ENCODE measurements at places on chromosomes 1 and 21. TPM values are rescaled to one million over a fixed set of nuclear protein-coding genes. Genes with fewer than 3 reads are reported as not detected.
A peak's percentile ranks its signal among the peaks of the same experiment; 100 is the strongest.

GRCh38 chr1:178847396-178847849, 23.5 kb downstream of the ANGPTL1 start:
- no peak for DNase-seq

DNA sequence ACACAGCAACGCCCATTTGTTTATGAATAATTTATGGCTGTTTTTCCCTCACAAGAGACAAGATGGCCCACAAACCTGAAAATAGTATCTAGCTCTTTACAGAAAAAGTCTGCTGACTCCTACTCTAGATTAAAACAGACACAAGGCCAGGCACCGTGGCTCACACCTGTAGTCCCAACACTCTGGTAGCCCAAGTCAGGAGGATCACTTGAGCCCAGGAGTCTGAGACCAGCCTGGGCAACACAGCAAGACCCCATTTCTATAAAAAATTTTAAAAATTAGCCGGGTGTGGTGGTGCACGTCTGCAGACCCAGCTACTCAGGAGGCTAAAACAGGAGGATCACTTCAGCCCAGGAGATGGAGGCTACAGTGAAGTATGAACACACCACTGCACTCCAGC, 34.6 kb downstream of the LUZP1 start:
- DNase-seq = no peak

DNA sequence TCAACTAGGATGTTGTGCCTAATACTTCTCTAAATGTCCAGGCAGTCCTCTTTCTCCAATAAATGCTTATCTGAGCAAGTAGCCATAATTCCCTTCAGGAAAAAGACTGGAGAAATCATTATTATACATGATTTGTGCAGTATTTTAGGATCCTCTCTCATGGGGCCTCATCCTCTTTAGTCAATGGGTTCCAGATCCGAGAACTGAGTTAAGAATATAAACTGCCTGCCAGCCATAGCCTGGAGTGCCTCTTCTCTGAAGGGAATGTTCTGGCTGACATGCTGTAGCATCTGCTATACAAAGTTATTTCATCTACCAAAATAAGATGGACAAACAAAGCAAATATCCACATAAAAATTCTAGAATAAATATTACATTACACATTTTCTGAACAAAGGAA, 334.0 kb upstream of the PRMT6 start:
- no peak for DNase-seq

SERINC2 gene
- 23.6 TPM for total RNA-seq

TCHH gene
- 0.38 TPM for total RNA-seq

GRCh38 chr1:20376880-20377494, 86.3 kb downstream of the VWA5B1 start:
- peak; percentile 77 for DNase-seq

DNA sequence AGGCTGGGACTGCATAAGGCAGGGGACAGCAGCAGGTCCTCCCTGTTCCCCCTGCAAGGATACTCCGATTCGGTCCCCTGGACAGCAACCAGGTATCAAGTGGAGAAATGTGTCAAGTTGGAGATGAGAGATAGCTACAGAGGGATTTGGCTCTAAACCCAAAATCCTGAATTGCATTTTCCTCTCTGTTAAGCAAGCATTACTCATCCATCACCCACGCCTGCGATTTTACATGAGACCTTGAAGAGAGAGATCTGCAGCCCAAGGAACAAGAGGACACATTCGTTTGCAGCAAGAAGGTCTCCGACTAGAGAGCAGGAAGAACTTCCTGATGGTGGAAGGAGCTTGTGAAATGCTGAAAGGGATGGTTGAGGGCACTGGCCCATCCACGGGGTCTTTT, 21.9 kb downstream of the SYT2 start:
- no peak for DNase-seq

GRCh38 chr1:34408011-34408410, 231.3 kb downstream of the C1orf94 start:
- DNase-seq = no peak

C1orf53 gene
- 2.4 TPM for total RNA-seq

CFHR3 gene
- not detected for total RNA-seq

RGSL1 gene
- not detected for total RNA-seq

PPP2R5A gene
- 25.5 TPM for total RNA-seq

DNA sequence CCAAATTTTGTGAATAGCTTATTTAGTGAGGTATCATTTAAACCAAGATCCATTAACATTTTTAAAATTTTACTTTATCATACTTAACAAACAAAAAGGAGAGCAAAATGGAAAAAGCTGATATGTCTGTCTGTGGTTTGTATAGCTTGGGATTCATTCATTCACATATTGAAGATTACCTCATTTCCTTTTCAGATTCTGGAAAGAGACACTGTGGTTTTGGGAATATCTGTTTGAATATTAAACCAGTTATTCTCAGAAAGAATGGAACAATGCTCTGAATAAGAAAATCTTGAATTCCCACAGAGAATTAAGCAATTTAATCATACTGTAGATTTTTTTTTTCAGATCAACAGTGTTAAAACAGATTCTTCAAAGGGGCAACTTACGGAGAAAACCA, 93.8 kb upstream of the PRDX6 start:
- DNase-seq = no peak

DNA sequence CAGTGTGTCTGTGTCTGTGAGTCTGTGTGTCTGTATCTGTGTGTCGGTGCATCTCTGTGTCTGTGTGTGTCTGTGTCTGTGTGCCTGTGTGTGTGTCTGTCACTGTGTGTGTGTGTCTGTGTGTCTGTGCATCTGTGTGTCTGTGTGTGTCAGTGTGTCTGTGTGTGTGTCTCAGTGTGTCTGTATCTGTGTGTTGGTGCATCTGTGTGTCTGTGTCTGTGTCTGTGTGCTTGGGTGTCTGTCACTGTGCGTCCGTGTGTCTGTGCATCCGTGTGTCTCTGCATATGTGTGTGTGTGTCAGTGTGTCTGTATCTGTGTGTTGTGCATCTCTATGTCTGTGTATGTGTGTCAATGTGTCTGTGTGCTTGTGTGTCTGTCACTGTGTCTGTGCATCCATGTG, 44.7 kb upstream of the POFUT2 start:
- DNase-seq = no peak

GRCh38 chr1:21021311-21021710, 155.4 kb downstream of the EIF4G3 start:
- DNase-seq = no peak

GADD45A gene
- 46.5 TPM for total RNA-seq

- no peak for DNase-seq
These were observed 91.5 kb downstream of the SPATA46 start for GRCh38 chr1:162285149-162285561.

DNA sequence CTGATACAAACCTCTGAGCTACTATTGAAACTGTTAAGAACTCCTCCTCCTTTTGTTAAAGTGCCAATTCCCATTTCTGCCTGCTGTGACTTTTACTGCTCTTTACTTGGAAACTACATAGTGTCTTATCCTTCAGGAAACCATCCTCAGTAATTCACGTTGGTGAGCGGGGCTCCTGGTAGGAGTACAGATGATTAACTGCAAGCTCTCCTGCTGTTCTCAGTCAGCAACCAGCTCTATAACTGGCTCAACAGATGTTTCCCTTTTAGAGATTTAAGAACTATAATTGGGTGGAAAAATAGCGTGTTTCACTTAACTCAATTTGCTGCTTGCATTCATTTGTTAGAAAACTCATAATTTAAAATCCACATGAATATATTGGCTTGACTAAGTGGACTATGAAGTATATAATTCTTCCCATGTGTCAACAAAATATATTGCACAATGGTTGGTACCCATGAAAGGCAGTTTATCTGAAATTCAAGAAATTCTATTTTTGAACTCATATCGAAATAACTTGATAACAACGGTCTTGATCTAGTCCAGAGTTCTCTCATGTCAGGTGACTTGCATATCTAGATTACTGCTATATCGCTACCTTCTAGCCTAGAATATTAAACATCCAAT, 574.0 kb downstream of the KCNT2 start:
- no peak for DNase-seq

MATN1 gene
- 1.7 TPM for total RNA-seq

- DNase-seq = no peak
These were observed 45.5 kb downstream of the NMNAT2 start for GRCh38 chr1:183372586-183373230.

DNA sequence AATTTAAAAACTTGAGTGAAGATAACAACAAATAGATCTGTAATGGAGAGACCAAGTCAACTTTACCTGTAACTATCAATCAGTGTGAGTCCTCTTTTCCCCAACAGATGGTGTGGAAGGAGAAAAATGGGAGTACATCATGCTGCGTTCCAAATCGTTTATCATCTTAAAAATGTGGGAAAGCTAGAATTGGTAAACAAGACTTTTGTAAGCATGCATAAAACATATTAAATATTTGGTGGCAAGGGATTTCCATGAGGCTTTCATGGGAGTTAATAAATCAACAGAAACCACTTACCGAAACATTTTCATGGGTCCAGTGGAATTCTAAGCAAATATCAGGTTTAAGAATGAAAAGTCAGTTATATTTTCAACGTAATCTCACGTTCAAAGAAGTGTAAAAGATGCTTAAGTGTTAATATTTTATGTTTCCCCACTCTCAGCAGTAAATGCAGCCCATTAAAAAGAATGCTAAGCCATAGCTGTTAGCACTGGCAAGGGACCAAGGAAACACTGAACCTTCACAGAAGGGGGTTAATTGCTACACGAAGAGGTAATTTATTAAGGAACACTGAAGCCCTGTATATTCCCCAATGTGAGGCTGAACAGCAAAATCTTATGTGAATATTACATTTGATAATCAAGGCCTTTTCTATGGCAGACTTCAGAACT, 117.0 kb downstream of the ZC3H11B start:
- DNase-seq = no peak

Measured in endothelial cell (in vitro differentiated cells).